ENCODE measurements at places on chromosomes 6 and 20.

GRCh38 chr6:143232849-143233248 lies 172.2 kb downstream of the AIG1 start:
- no peak for DNase-seq

GRCh38 chr6:93787841-93788240 lies 368.5 kb upstream of the EPHA7 start:
- DNase-seq: no peak

GRCh38 chr6:40320947-40321346 lies 266.2 kb downstream of the LRFN2 start:
- no peak for DNase-seq

- DNase-seq: no peak
These were observed 40.6 kb upstream of the RIPPLY2 start for GRCh38 chr6:83812595-83812994.

- no peak for DNase-seq
These were observed 9.6 kb downstream of the ZNF318 start for GRCh38 chr6:43359831-43360230.

- no peak for DNase-seq
These were observed 109.2 kb upstream of the CDYL start for GRCh38 chr6:4666886-4667513.

GRCh38 chr6:153090241-153090930 lies 40.7 kb downstream of the RGS17 start:
- no peak for DNase-seq

- DNase-seq: no peak
These were observed 62.0 kb downstream of the TRERF1 start for GRCh38 chr6:42389736-42390135.

DNA sequence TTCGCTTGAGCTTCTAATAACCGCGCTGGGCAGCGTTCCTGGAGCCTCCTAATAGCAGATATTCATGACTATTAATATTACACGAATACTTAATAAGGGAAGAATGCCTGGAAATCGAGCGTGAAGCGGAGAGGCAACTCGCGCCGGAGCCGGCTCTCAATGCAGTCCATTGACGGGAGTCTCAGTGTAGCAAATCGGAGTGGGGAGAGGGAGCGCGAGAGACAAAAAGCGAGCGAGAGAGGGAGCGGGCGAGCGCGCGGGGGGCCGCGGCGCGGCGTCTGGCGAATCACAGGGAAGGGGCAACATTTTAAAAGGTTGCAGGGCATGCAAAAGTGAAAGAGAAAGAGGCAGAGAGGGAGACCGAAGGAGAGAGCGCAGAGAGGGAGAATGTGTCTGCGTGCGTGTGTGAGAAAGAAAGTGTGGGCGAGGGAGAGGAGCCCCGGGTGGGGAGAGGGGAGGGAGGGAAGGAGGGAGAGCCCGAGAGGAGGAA lies 2.9 kb downstream of the TFAP2A start:
- DNase-seq: peak; percentile 64

Measured in NCI-H2227 treated with DMSO at 0.1 percent for 48 hours (cell line).